ENCODE measurements at places on chromosomes 5 and 9.

DNA sequence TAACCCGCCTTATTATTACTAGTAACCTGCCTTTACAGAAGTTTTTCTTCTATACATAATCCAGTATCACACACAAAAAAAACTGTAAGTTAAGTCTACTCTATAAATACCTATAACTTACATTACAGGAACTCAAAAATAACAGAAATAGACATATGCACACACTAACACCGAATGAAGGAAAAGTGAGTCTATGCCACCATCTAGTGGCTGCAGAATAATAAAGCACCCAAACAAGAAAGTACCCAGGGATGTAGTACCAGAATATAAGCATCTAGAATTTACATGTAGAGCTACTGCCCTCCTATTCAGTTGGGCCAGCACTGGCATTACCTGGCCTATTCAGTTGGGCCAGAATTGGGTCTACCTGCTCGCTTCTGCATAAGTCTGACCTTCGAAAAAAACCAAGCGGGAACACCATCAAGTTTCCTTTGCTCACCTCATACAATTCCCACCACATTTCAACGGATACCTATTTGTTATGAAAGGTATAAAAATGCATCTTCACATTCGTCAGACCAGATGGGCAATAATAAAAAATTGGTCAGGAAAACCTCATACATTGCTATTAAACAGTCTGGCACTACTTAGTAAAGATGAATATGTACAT, 4.0 kb upstream of the NIPSNAP3A start:
- no peak for DNase-seq

GRCh38 chr5:153530357-153531143, 40.1 kb downstream of the GRIA1 start:
- DNase-seq, result no peak

DNA sequence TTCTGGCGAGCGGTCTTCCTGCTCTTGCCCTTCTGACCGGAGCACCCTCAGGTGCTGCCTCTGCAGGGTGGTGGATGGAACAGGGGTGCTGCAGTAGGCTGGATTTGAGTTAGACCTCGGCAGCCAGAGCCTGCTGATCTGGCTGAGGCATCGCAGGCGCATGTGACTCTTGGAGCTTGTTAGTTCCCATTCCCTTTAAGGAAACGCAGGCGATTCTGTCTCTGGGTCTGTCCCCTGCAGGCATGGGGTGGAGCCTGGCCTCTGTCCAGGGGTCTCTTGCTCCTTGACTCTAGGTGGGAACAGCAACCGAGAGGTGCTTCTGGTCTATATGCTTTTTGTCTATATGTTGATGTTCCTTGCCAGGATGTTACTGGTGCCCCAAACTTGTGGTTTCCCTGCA, 3.1 kb downstream of the WNK2 start:
- no peak for DNase-seq

DNA sequence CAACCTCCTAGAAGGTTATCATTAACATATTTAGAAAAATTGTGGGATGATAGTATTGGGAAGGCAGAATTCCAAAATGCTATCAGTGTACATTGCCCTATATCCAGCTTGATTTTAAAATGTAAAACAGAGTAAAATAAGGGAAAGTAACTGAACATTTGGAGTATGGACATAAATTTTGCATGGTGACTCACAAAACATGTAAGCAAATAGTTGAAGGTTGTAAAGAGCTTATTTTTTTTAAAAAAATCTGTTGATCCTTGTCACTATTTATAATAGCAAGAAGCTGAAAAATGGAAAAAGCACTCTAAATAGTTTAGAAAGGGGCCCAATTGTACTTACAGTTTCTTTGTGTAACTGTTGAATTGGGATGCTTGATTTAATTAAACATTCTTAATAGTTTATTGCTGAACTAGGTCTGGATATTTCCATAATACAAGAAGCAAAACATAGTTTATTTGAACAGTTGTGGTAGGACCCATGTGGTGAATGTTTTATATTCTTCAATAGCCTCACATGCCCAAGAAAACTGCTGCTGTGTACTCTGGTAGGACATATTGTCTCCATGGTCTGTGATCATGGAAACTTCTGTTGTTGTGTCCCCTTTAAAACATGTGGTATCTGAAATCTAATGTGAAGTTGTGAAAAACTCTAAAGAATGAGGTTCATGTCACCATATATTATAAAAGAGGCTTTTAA, 82.4 kb downstream of the NNT start:
- DNase-seq, result no peak

DNA sequence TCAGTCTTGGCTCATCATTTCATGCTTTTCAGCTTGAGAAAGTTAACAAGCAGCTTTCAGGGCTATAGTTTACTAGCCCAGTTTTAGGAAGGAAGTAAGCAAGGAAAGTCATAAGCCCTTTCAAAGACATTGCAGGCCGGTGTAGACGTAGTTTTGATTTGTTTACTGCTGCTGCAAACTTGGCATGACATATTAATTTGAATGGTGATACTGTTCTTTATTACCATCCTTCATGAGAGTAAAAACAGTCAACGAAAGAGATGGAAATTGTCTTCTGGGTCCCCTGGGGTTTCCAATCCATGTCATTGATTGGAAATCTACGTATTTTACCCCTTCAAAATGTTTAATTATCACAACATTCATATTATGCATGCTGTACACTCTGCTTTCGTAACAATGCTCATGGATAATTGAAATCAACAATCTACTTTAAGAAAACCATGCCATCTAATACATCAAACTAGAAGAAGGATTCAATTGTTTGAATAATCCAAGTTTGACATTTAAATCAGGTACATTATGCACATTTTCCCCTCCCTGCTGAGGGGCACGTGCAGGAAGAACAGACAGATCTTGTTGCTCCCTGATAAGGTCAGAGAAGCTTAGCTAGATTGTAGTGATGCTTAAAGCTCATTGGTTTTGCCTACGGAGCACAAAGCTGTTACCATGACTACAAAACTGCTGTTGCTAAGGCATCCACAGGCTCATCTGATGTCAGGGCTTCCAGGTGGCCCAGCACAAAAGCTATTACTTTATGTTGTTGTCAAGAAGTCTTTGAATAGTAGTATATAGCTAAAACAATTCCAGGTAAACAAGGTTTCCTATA, 139.9 kb upstream of the PRLR start:
- DNase-seq, result no peak

DNA sequence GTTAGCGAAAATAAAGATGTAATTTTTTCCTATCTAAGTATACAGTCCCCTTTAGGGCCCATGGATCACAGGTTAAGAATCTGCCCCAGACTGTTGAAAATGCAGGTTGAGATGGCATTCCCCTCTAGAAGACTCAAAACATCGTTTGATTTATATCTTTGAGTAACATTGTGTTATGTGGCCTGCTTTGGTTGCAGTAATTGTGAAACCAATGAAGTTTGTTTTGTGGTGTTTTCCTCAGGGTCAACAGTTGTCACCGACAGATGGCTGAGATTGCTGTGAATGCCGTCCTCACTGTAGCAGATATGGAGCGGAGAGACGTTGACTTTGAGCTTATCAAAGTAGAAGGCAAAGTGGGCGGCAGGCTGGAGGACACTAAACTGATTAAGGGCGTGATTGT, 7.8 kb downstream of the CCT5 start:
- no peak for DNase-seq

DNA sequence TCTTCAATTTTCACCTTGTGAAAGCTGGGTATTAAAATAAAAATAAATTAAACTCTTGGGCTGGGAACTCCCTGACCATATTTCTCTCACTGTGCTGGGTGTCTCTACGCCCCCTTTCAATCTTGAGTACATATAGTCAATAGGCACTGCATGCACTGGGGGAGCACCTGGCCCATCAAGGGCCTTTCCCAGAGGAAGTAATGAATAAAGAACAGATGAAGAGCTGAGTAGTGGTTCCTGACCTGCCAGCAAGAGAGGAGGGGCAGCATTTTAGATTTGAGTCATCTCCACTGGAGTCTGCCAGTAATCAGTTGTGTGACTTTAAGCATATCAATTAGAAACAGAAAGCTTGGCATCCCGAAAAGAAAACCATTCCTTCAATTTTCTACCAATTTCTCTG, 6.2 kb downstream of the MAPKAP1 start:
- peak; percentile 11 for DNase-seq

GRCh38 chr9:115939065-115939765, 214.4 kb upstream of the PAPPA start:
- DNase-seq, result no peak

Measured in activated T-cell treated with anti-CD3 and anti-CD28 coated beads for 48 hours (primary cell).